ENCODE measurements at places on chromosomes 7 and 10. TPM values are rescaled to one million over a fixed set of nuclear protein-coding genes. Genes with fewer than 3 reads are reported as not detected.

GRCh38 chr7:47310020-47310419 lies 271.9 kb downstream of the TNS3 start:
- peaks cover 3% of the 10 kb centered on the region for H3K27me3 ChIP-seq
- DNase-seq = no peak
- no peak overlapping the region for H3K27ac ChIP-seq
- H3K4me1 ChIP-seq = no peaks in the 10 kb centered on the region
- no peaks in the 10 kb centered on the region for H3K36me3 ChIP-seq
- H3K4me3 ChIP-seq = no peak overlapping the region

Gene VSTM4
- 0.12 TPM for total RNA-seq

- H3K4me3 ChIP-seq = no peak overlapping the region
- no peak for DNase-seq
- H3K27ac ChIP-seq = no peak overlapping the region
- peaks cover 24% of the 10 kb centered on the region for H3K36me3 ChIP-seq
These were observed 42.8 kb downstream of the MINDY3 start for GRCh38 chr10:15817409-15818046.

GRCh38 chr10:70811881-70812280 lies 3.9 kb upstream of the SGPL1 start:
- H3K27ac ChIP-seq = no peak overlapping the region
- H3K4me1 ChIP-seq = peaks cover 16% of the 10 kb centered on the region
- no peak overlapping the region for H3K4me3 ChIP-seq
- H3K27me3 ChIP-seq = no peaks in the 10 kb centered on the region

Gene TMEM273
- total RNA-seq = 14.0 TPM

Gene TSPAN12
- not detected for total RNA-seq

Gene GPC2
- total RNA-seq = 20.9 TPM

Gene ARMC3
- total RNA-seq = not detected

Gene PRSS1
- not detected for total RNA-seq

- H3K27ac ChIP-seq = no peak overlapping the region
- H3K4me3 ChIP-seq = no peak overlapping the region
- no peaks in the 10 kb centered on the region for H3K36me3 ChIP-seq
- H3K27me3 ChIP-seq = peaks cover 2% of the 10 kb centered on the region
- DNase-seq = no peak
These were observed 19.8 kb downstream of the COL1A2 start for GRCh38 chr7:94414481-94414880.

DNA sequence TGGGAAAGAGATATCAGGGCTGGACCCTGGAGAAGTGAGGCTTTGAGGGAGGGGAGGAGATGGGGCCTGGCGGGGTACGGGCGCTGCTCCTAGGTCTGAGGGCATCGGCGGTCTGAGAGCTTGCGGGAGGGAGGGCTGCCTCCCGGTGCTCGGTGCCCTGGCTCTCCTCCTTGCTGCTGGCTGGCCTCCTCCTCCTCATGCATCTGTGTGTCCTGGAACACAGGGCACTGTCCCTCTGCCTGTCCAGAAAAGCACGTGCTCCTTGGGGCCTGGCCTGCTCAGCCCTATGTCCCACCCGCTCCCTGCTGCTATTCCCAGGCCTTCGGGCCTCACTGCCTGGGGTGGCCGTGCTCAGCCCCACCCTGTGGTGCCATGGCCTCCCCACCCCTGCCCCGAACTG lies 166.9 kb downstream of the RNF216 start:
- no peaks in the 10 kb centered on the region for H3K36me3 ChIP-seq
- H3K27me3 ChIP-seq = no peaks in the 10 kb centered on the region
- H3K4me1 ChIP-seq = peaks cover 3% of the 10 kb centered on the region
- no peak overlapping the region for H3K4me3 ChIP-seq
- no peak overlapping the region for H3K27ac ChIP-seq

Gene AKR1C1
- 1.1 TPM for total RNA-seq

- H3K27me3 ChIP-seq = peaks cover 2% of the 10 kb centered on the region
- no peak overlapping the region for H3K27ac ChIP-seq
- H3K4me1 ChIP-seq = no peaks in the 10 kb centered on the region
- H3K36me3 ChIP-seq = no peaks in the 10 kb centered on the region
These were observed 198.6 kb downstream of the TRIL start for GRCh38 chr7:28759475-28759971.

GRCh38 chr10:114691442-114691941 lies 33.4 kb upstream of the ABLIM1 start:
- peaks cover 3% of the 10 kb centered on the region for H3K27me3 ChIP-seq
- peaks cover 13% of the 10 kb centered on the region for H3K4me1 ChIP-seq
- H3K36me3 ChIP-seq = no peaks in the 10 kb centered on the region

Gene SAMD9
- 67.3 TPM for total RNA-seq

GRCh38 chr10:67770537-67770936 lies 67.5 kb downstream of the DNAJC12 start:
- H3K4me3 ChIP-seq = no peak overlapping the region
- peaks cover 1% of the 10 kb centered on the region for H3K36me3 ChIP-seq
- peaks cover 2% of the 10 kb centered on the region for H3K27me3 ChIP-seq
- H3K27ac ChIP-seq = no peak overlapping the region

DNA sequence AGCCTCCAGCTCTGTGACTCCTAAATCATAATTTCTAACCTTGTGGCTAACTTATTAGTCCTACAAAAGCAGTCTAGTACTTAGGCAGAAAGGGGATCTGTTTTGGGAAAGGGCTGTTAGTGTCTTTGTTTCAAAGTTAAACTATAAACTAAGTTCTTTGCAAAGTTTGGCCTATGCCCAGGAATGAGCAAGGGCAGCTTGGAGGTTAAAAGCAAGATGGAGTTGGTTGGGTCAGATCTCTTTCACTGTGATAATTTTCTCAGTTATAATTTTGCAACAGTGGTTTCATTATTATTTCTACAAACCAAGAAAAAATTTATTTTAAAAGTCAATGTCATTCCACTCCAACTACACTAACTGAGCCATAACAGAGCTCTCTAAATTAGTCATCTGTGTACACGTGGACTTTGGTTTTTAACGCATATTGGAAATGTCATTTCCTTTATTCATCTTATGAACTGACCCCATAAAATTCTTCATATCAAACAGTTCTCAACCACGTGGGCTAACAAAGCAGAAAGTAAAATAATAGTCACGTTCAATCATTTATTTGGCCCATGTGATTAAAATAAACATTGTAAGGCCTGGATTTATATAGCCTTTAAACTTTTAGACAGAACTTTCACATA lies 143.2 kb upstream of the C7orf33 start:
- no peak overlapping the region for H3K27ac ChIP-seq
- H3K27me3 ChIP-seq = no peaks in the 10 kb centered on the region
- no peaks in the 10 kb centered on the region for H3K36me3 ChIP-seq
- no peak overlapping the region for H3K4me3 ChIP-seq
- no peak for DNase-seq

Gene OIT3
- not detected for total RNA-seq

Gene GPR15LG
- total RNA-seq = not detected

DNA sequence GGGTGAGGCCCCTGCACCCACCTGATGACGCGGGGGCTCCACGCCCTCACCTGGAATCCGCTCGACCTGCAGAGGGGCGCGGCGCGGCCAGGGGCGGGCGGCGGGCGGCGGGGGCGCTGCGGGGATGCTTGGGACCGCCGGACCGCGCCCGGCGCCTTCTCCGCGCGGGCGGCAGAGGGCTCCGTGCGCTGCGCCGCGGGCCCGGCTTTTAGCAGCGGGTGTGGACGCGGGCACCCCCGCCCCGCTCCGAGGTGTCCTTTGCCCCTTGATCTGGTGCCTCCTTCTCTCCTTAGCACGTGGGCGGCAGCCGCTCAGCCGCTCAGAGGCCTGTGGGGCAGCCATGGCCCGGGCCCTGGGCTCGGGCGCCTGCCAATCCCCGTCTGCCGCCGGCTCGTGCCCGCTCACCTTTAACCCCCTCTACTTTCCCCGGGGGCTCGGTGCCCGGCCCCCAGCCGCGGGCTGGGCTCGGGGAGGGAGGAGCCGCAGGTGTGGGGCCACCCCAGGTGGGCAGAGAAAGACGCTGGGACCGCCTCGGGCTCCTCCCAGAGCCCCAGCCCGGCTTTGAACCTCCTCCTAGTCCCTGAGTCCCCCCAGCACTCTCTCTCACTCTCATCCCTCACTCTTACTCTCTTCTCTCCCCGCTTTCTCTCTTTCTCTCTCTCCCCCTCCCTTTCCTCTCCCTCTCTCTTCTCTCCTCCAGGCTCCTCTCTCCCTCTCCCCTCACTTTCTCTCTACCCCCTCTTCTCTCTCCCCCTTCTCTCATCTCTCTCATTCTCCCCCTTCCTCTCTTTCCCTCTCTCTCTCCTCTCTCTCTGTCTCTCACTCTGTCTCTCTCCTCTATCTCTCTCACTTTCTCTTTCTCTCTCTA lies 19.7 kb upstream of the VPS37D start:
- H3K36me3 ChIP-seq = no peaks in the 10 kb centered on the region
- H3K4me3 ChIP-seq = no peak overlapping the region
- DNase-seq = no peak

DNA sequence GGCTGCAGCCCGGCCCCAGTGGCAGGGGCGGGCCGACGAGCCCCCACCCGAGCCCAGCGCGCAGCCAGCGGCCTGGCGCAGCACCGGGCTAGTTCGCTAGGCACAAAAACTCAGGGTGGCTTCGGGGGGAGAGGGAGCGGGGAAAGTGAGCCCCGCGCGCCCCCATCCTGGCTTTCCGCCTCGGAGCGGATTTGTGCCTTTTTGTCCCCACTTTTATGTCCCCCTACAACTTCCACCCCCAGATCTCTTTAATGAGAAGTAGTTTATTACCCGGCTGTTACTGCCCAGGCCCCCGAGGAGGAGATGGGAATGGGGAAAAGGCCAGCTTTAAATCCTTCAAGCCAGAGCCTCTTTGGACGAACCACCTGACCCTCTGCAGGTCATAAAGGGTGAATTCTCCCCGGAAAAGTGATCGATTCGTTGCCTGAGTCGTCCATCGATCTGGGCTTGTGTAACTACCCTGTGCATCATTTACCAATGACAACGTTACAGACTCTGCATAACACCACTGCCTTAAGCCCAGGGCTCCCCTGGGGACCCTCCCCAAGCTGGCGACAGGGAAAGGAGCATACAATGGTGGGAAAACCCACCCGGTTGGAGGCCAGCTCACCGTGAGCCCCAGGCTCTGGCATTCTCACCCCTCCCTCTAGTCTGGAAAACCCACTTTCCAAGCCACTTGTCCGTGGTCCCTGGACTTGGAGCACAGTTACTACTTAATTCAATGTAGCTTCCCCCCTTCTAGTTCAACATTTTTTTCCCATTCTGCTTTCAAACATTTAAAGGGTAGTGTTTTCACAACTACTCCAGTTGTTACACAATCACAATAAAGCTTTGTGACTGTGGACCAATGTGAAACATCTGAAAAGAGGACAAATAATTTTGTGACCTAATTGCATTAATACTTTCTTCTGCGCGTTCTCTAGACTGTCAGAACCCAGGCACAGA lies 748 bp upstream of the SH3PXD2A start:
- no peak for DNase-seq
- H3K36me3 ChIP-seq = no peaks in the 10 kb centered on the region
- H3K4me3 ChIP-seq = peak overlapping the region; percentile 19
- H3K27me3 ChIP-seq = peaks cover 71% of the 10 kb centered on the region
- no peak overlapping the region for H3K27ac ChIP-seq

DNA sequence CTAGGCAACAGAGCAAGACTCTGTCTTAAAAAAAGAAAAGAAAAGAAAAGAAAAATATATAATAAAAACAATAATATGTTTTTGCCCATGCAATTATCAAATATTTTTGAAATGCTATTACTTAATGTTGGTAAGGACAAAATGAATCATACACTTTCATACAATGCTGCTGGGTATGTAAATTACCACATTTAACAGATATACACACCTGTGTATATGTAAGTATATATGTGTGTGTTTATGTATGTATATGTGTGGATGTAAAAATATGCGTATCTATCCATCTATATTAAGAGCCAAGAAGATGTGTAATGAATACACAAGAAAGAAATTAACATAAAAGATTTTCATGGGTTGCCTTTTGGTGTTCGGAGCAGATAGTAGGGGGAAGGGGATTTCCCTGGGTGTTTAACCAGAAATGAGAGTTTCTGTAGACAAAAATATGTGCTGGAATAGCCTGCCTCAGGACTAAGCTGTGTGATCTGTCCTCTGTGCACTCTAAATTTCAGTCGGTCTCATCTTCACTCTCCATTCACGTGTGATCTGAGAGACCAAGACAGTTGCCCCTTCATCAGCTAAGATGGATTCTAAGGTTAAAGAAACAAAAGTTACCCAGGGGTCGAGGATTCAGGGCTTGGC lies 61.2 kb downstream of the PRKCQ start:
- peak overlapping the region; percentile 39 for H3K27ac ChIP-seq
- peaks cover 61% of the 10 kb centered on the region for H3K36me3 ChIP-seq
- no peaks in the 10 kb centered on the region for H3K27me3 ChIP-seq

Data from activated CD4-positive, alpha-beta T cell treated with anti-CD3 and anti-CD28 coated beads, Interleukin-2, amount 10 ng/mL, durations not matched to agents 7 days and 5 days (primary cell).